Fibroblast of mammary gland (primary cell): ENCODE measurements at places on chromosomes 2 and 18.

- no peak for DNase-seq
These were observed 80.3 kb downstream of the ST6GAL2 start for GRCh38 chr2:106805716-106806115.

- no peak for DNase-seq
These were observed 345.3 kb upstream of the CDH2 start for GRCh38 chr18:28522236-28522635.

DNA sequence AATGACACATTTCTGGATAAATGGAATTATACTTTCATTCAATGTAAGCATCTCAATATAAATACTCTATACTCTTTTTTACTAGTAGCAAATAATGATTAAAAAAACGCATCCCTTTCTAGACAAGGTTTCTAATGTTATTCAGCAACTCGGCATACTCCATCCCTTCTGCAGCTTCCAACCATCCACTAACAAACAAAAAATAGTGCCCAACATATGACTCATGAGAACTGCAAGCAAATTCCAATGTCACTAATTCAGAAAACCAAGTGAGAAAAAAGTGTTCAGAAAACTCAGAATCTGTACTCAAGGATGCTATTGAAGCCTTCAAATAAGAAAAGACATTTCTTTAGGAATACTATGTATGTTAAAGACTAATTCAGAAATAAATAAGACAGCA is 140.0 kb downstream of the BAZ2B start:
- no peak for DNase-seq

DNA sequence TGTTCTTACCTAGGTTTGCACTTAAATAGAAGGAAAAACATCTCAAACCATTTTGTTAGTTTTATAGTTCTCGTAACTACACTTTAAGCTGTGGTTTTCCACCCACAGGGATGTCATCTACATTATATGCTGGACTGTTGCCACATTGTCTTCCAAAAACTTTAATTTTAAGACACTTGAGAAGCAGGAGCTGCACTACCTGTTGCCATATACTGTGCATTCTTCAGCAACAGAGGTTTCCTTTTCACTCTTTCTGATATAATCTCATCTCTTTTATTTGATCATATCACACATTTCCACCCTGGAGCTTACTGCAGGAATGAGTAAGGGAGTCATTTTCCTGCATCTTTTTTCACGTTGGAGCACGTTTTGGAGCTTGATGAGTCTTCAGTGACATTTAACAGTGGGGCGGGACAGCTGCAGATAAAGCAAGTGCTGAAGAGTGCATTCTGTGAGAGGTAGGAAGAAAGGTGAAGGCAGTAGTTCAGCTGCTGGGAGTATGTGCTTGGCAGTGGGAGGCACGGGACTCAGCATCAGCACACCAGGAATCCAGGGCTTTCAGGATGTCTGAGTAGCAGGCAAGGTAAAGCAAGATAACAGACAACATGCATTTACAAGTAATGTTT is 3.8 kb downstream of the LIMS1 start:
- no peak for DNase-seq

DNA sequence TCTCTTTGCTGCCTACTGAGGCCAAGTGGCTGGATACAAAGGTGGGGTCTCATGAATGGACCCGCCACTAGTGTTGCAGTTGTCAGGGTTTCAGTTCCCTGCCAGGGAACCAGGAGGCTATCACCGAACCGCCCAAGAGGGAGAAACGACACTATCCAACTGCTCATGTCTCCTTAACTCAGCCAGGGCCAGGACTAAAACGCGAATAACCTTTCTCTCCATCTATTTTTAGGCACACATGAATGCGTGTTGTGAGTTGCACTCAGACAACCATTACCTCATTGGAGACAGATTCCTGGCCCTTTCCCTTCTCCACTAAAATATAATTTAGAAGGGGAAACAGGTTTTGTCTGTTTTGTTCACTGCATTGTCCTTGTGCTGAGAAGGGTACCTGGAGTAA is 559.5 kb downstream of the SOCS6 start:
- no peak for DNase-seq
